ENCODE measurements at places on chromosomes 12 and 14. TPM values are rescaled to one million over a fixed set of nuclear protein-coding genes. Genes with fewer than 3 reads are reported as not detected.

The PTGDR gene
- total RNA-seq: under 0.01 TPM

The FOXN4 gene
- not detected for total RNA-seq

The KRT77 gene
- total RNA-seq: not detected

The ARHGEF40 gene
- 16.4 TPM for total RNA-seq

The CLEC4C gene
- total RNA-seq: not detected

The SLC10A1 gene
- total RNA-seq: not detected

The P2RX2 gene
- not detected for total RNA-seq

The GUCY2C gene
- total RNA-seq: not detected

The MUCL1 gene
- total RNA-seq: not detected

The PRH2 gene
- 0.18 TPM for total RNA-seq

All from smooth muscle cell of bladder (primary cell).